ENCODE measurements at places on chromosomes 2 and 18.
A peak's percentile ranks its signal among the peaks of the same experiment; 100 is the strongest.

DNA sequence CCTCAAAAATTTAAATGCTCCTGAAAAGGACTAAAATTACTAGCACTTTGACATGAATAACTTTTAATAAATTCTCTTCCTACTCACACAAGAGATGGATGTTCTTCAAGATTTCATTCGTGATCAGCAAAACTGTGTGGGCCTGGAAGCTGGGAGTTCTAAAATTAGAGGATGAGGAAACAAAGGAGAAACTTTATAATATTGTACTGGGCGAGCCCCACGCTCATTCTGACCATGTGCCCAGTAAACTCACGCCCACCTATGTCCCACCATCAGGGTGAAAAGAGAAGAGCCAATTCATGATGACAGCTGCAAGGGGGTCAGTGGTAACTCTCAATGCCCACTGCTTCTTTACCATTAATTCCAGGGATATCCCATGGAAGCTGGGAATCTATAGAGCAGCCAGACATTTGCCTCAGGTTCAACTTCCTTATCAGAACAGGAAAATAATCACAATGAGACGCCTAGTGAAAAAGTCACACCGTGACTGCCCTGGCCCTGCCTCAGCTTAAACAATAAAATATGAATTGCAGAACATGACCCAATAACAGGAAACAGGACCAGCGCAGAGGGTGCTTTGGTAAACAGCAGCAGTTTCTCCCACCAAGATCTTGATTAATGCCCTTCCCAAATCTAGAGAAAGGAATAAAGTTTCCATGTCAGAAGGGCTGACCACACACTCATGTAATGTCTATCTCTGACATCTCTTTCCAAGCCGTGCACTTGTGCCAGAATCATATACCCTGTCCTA is 438.6 kb downstream of the TXNL1 start:
- DNase-seq, result no peak

DNA sequence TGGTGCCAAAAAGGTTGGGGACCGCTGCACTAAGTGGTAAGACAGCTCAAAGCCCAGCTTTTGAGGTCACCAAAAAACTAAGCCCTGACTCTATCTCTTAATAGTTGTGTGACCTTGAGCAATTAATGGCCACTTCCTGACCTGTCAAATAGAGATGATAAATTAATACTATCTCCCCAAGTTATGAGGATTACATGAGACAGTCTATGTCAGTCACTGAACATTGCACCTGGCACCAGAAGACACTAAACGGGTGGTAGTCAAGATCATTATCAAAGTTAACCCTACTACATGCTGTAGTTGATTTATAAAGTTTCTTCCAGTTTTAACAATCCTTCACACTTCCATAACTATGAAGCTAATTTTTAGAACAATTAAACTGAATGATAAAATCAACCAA is 36.5 kb downstream of the STPG4 start:
- DNase-seq, result no peak

DNA sequence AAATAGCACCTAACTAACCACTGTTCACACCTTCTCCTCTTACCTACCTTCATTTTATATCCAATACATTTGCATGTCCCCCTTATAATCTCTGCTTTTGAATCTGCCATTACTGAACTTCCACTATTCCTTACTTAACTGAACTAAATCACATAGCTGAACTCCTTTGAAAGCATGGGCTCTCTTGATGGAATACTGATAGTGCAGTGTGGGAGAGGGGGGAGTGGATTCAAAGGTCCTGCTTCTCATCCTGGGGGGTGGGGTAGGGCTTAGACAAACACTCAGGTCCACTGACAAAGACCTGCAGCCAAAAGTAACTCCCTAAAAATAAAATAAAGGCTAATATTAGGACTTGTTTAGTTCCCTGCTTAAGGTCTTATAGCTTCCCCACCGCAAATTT is 8.6 kb downstream of the MCEE start:
- DNase-seq, result no peak

GRCh38 chr18:8928847-8929780 is 173.4 kb upstream of the NDUFV2 start:
- DNase-seq, result no peak

GRCh38 chr2:31381601-31382000 is 32.9 kb downstream of the XDH start:
- no peak for DNase-seq

- no peak for DNase-seq
These were observed 90.5 kb downstream of the PMS1 start for GRCh38 chr2:189874586-189875320.

GRCh38 chr2:179655627-179656026 is 205.8 kb downstream of the ZNF385B start:
- DNase-seq, result peak; percentile 54

- DNase-seq, result no peak
These were observed 127.8 kb downstream of the ARHGAP28 start for GRCh38 chr18:6857300-6857699.

GRCh38 chr2:64845273-64845905 is 143.8 kb upstream of the SLC1A4 start:
- no peak for DNase-seq

DNA sequence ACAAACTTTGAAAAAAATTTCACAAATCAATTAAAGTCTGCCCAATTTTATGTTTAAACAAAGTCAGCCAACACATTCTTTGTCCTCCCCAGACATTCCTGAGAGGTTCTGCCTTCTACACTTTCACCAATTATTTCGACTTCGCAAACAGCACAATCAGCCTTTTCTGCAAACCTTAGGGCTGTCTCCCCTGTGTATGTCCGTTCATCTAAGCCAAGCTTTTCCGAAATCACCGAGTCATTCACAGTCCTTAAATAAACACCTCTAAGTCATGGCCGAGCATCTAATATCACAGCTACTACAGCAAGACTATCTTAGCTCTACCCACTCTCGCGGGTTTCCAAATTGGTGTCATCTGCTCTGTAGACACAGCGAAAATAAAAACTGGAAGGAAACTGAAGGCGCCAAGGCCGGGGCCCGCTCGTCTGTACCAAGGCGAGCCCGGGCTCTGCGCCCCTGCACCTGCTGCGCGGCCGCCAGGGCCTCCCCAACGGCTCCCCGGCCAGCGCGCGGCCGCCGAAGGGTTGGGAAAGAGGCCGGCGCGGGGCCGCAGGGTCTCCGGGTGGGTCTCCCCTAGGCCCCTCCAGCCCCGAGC is 730 bp downstream of the ODC1 start:
- DNase-seq, result peak; percentile 20

- peak; percentile 84 for DNase-seq
These were observed 181.1 kb upstream of the ARL4C start for GRCh38 chr2:234677758-234678538.

Data from fibroblast of skin of right biceps (primary cell).